ENCODE measurements at places on chromosomes 6 and 20.

- DNase-seq = no peak
Observed at GRCh38 chr20:61918548-61918947, 147.1 kb downstream of the TAF4 start.

- DNase-seq = no peak
Observed at GRCh38 chr6:144762469-144762868, 477.3 kb downstream of the UTRN start.

- peak; percentile 81 for DNase-seq
Observed at GRCh38 chr20:9616833-9617461, 102.6 kb downstream of the LAMP5 start.

DNA sequence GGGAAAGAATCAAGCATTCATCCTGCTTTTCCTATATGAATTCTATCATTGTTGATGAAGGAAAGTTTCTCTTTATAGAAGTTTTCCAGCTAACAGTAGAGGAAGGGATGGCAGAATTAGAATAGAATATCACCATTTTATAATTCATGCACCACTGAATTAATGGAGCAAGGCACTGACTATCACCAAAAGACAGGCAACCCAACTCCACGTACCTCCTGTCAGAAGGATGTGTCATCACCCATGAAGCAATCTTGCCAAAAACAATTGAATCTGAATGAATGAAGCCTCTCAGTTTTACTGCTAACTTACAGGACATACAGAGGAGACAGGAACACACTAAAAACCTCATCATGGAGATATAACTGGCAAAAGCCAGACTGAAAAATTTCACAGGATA is 122.4 kb downstream of the NFATC2 start:
- peak; percentile 72 for DNase-seq

- DNase-seq = no peak
Observed at GRCh38 chr6:44725070-44725469, 337.6 kb downstream of the CDC5L start.

DNA sequence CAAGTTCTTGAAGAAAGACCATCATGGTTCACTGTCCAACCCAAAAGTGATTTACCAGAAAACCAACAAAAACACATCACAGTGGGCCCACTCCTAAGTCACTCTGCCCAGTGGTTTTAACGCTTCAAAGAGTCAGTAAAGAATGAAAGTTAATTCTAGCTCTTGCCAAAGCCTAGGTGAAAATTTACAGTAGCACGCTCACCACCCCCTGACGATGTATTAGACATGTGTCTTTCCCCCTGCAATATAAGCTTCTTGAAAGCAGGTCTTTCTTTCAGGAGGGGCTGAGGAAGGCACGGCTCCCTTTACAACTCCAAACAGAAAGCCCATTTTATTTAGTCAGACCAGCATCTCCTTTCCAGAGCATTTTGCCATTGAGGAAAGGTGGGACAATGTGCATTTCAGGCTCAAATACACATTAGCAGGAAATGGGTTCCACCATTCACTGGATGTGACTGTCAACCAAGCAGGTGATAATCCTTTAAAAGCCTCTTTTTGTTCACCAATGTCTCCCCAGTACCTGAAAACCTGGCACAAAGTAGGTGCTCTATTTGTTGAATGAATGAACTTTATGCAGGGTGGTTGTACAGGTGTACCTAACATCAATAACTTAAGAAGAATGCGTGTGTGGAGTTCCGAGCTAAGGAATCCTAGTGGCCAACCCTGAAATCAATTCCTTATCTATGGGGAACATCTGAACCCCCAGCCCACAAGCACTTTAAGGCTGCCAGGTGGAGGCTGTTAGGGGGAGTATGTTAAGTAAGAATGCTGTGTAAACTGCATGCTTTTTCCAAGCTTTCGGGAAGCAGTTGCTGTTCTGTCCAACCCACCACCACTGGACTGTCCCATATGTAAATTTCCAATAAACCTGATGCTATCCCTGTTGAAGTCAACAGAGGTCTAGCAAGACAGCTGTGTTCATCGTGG is 11.4 kb downstream of the EZR start:
- no peak for DNase-seq

DNA sequence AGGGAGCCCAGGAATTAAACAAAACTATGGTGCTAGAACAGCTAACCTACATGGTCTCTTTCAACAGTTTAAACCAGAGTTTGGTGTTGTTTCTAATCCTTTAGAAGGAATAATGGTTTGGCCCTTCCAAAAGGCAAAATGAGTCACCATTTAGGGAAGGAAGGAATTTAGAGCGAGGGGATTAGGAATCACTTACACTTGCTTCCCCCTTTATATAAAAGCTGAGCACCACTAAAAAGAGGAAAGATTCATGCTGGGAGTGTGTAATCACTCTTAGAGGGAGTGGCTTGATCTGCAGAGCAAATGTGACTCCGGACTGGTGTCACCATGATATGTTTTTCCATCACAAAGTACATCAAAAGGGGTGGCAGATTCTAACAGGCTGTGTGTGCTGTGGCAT is 63.6 kb downstream of the F13A1 start:
- DNase-seq = no peak

- DNase-seq = no peak
Observed at GRCh38 chr6:157169656-157170055, 153.7 kb downstream of the TMEM242 start.

- no peak for DNase-seq
Observed at GRCh38 chr6:167706313-167707109, 120.2 kb upstream of the AFDN start.

GRCh38 chr6:134317471-134318131 is at the start of gene SGK1:
Gene SGK1 (minus strand): TSS chr6:134318112. CDS start chr6:134317460, 652 bp downstream.
- peak; percentile 70 for DNase-seq

GRCh38 chr6:169905041-169905807 is 153.8 kb downstream of the ERMARD start:
- DNase-seq = peak; percentile 81

- DNase-seq = no peak
Observed at GRCh38 chr6:28267695-28268059, 734 bp downstream of the ZSCAN26 start.

GRCh38 chr6:39239527-39240154 is 10.4 kb upstream of the KCNK5 start:
- DNase-seq = no peak
